Urothelium cell line (cell line): ENCODE measurements at places on chromosomes 7 and 10.

DNA sequence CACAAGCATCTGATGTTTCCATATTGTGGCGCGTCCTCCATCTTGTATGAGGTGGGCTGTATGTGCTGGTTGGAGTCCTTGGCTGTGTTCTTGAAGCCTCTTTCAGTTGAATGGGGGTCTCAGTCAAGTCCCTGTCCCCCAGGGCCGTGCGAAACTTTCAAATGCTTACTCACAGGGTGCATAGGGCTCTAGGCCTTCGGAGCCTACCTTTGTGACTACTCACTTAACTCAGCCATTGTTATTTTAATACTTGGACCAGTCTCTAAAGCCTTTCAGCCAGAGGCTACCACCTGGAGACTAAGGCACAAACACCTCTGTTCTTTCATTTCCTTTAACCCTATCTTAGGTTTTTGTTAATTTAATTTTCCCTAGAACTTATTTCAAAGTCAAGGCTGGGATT is 785.9 kb downstream of the GATA3 start:
- no peak for DNase-seq

- DNase-seq, result peak; percentile 90
Measured at GRCh38 chr7:6516387-6516983, 34.8 kb downstream of the GRID2IP start.

- DNase-seq, result no peak
Measured at GRCh38 chr10:3065622-3066021, 1.7 kb upstream of the PFKP start.

DNA sequence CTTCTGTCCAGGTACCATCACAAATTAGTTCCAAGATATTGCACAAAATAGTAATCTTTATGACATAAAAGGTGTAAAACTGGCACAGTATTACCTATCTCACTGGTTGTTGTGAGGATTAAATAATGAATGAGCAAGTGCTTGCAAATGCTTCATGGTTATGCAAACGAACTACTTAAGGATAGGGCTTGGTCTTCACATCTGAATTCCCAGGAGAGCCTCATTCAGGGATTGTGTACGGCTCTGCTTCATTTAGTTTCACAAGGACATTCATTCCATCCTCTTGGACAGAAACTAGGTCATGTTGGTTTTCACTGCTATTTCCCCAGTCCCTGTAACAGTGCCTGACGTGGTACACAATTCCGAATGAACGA is 12.1 kb downstream of the ABCA13 start:
- no peak for DNase-seq

GRCh38 chr7:111842491-111842890 is 280.2 kb upstream of the IMMP2L start:
- DNase-seq, result no peak

- DNase-seq, result no peak
Measured at GRCh38 chr10:58700591-58700990, 187.9 kb downstream of the BICC1 start.

- DNase-seq, result no peak
Measured at GRCh38 chr10:80474597-80474910, 20.4 kb downstream of the TSPAN14 start.

GRCh38 chr10:67669978-67670377 is 26.0 kb downstream of the CTNNA3 start:
- DNase-seq, result no peak

DNA sequence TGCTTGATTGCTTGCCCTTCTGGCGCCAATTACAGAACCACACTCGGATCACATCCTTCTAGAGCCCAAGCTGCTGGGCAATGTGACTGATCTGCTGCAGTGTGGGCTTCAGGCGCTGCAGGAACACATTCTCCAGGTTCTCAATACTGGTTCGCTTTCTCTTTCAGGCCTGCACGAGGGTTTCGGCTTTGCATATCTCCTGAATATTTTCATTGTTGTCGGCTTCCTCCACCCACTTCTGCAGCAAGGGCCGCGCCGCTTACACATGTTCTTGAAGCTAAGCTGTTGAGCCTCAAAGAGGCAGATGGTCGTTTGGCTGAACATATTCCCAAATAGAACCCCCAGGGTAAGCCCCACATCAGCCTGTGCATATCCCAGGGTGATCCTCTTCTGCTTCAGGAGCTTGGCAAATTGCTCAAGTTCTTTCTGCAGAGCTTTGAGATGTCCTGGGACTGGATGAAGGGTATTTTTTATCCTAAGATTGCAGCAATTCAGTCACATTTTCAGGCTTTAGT is 64.6 kb downstream of the HERC4 start:
- no peak for DNase-seq

DNA sequence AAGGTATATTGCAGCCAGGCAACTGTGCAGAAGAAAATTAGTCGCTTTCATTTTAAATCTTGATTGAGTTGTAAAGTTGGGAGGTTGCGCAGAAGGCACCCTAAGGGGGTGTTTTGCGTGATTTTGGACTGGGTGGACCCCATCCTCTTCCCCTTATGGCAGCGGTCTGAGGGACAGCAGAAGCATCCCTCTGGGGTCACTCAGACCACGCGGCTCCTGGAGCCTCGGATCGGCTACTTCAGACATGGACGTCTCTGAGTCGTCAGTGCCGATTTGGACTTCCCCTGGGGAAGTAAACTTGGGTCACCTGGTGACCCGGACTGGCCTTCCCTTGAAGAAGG is 639.0 kb upstream of the DPP6 start:
- no peak for DNase-seq

GRCh38 chr10:117431160-117431559 is 55.9 kb upstream of the PDZD8 start:
- no peak for DNase-seq

- no peak for DNase-seq
Measured at GRCh38 chr7:101167645-101168411, 2.5 kb upstream of the VGF start.

DNA sequence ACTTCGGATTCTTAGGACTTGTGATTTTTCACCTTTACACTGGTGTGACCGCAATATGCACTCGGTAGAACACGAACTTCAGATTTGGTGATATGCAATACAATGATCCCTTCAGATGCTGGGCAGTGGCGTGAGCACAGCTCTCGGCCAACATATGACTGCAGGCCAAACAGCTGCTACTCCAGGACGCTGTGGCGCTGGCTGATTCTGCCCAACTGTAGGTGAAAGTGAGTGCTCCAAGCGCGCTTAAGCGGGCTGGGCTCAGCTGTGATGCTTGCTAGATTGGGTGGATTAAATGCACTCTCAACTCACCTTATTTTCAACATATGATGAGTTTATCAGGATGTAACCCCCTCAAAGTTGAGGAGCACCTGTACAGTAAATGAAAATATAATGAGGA is 137.6 kb upstream of the RET start:
- DNase-seq, result no peak
